ENCODE measurements at places on chromosomes 16 and 17.

GRCh38 chr17:66387392-66387981 is 85.1 kb downstream of the PRKCA start:
- H3K4me1 ChIP-seq = no peaks in the 10 kb centered on the region
- H3K27ac ChIP-seq = no peak overlapping the region
- no peak overlapping the region for H3K4me3 ChIP-seq
- no peak for DNase-seq
- H3K27me3 ChIP-seq = no peaks in the 10 kb centered on the region

- no peaks in the 10 kb centered on the region for H3K4me1 ChIP-seq
- no peak for DNase-seq
- H3K27ac ChIP-seq = no peak overlapping the region
- peaks cover 25% of the 10 kb centered on the region for H3K27me3 ChIP-seq
- H3K4me3 ChIP-seq = no peak overlapping the region
Measured at GRCh38 chr17:30926516-30926915, 4.8 kb downstream of the ADAP2 start.

- H3K36me3 ChIP-seq = no peaks in the 10 kb centered on the region
- H3K27ac ChIP-seq = no peak overlapping the region
- no peaks in the 10 kb centered on the region for H3K4me1 ChIP-seq
- peaks cover 28% of the 10 kb centered on the region for H3K27me3 ChIP-seq
- no peak for DNase-seq
Measured at GRCh38 chr17:63540590-63540989, 9.7 kb upstream of the DCAF7 start.

DNA sequence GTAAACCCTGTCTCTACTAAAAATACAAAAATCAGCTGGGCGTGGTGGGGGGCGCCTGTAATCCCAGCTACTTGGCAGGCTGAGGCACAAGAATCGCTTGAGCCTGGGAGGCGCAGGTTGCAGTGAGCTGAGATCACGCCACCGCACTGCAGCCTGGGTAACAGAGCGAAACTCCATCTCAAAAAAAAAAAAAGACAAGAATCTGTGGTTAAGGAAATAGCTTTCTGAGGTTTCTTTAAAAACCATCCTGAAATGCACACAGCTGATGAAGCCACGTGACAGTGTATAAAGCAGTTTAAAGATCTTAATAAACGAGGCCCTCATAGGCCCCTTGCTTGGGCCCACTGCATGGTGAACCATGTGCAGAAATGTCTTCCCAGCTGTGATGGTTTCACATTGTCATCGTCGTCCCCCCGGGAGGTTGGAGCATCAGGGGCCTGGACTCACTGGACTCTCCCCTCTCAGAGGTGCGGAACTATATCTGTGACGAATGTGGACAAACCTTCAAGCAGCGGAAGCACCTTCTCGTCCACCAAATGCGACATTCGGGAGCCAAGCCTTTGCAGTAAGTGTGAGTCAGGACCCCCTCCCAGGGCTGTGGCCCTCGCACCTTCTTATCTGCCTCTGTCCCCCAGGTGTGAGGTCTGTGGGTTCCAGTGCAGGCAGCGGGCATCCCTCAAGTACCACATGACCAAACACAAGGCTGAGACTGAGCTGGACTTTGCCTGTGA is 16.2 kb downstream of the ZNF276 start:
- H3K4me1 ChIP-seq = no peaks in the 10 kb centered on the region
- H3K4me3 ChIP-seq = no peak overlapping the region
- no peaks in the 10 kb centered on the region for H3K27me3 ChIP-seq
- H3K36me3 ChIP-seq = peaks cover 52% of the 10 kb centered on the region
- H3K27ac ChIP-seq = no peak overlapping the region
- no peak for DNase-seq

- H3K27me3 ChIP-seq = no peaks in the 10 kb centered on the region
- no peak for DNase-seq
- no peaks in the 10 kb centered on the region for H3K36me3 ChIP-seq
- H3K4me3 ChIP-seq = no peak overlapping the region
Measured at GRCh38 chr16:76280421-76281215, 3.4 kb downstream of the CNTNAP4 start.

DNA sequence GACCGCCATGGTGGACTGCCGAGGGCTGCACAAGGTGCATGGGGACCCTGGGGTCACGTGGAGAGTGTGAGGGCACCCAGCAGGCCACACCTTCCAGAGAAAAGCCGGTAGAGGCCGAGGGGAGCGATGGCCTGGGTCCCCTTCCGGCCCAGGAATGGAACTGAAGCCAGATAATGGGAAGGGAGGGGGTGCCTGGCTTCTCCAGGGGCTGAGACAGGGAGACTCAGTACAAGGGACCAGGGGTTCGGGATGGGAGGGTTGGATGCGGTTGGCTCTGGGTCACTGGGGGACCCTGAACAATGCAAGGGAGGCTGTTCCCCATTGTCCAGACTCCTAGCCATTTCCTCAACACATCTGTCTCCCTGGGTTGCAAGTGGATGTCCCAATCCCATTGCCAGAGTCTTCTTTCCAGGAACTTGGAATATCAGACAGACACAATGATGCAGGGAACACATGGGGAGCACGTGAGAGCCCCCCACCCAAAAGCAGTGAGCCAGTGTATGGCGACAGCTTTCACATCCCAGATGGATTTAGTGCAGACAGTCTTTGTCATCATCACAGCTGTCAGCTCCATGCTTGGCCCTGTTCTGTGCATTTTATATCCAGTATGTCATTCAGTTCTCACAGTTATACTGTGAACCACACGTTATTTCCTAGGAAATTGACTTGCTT is 23.6 kb upstream of the DNAI2 start:
- no peaks in the 10 kb centered on the region for H3K4me1 ChIP-seq
- no peak overlapping the region for H3K4me3 ChIP-seq
- H3K27me3 ChIP-seq = peaks cover 2% of the 10 kb centered on the region
- DNase-seq = no peak
- no peak overlapping the region for H3K27ac ChIP-seq

DNA sequence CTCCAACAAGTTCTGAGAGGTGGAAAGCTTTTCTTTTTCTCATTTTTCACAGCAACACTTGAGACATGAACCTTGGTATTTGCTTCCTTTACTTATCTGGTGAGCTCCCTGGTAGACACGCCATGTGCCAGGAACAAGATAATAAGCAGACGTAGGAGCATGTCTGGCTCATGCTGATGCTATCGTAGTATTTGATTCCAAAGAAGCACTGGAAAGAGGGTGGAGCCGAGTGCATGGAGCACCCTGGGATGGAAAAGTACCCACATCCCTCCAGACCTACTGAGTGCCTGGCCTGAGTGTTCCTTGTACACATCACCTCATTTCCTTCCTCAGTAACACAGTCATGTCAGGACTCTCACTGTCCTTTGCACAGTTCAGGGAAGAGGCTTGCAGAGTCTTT is 231.0 kb downstream of the CBLN1 start:
- H3K27me3 ChIP-seq = peaks cover 3% of the 10 kb centered on the region
- no peaks in the 10 kb centered on the region for H3K36me3 ChIP-seq
- H3K4me3 ChIP-seq = no peak overlapping the region
- no peak for DNase-seq

DNA sequence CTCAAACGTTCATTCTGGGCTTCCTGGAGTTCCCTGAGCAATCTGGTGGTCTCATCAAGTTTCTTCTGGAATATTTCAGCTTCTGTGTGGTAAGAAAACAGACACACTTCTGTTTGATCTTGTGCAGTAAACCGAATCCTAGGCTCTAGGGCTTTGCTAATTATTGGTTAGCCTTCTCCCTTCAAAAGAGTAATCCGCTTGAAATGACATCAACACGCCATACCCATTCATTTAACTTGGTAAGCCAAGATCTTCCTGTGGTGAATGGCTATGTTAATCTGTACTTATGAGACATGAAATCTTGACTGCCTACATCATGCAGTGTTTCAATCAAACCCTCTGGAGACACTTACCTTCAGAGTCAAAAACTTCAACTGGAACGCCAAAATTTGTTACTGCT is 48.5 kb downstream of the BRD7 start:
- peaks cover 47% of the 10 kb centered on the region for H3K36me3 ChIP-seq
- H3K27me3 ChIP-seq = no peaks in the 10 kb centered on the region
- H3K4me1 ChIP-seq = no peaks in the 10 kb centered on the region
- no peak overlapping the region for H3K27ac ChIP-seq
- no peak overlapping the region for H3K4me3 ChIP-seq
- DNase-seq = no peak

DNA sequence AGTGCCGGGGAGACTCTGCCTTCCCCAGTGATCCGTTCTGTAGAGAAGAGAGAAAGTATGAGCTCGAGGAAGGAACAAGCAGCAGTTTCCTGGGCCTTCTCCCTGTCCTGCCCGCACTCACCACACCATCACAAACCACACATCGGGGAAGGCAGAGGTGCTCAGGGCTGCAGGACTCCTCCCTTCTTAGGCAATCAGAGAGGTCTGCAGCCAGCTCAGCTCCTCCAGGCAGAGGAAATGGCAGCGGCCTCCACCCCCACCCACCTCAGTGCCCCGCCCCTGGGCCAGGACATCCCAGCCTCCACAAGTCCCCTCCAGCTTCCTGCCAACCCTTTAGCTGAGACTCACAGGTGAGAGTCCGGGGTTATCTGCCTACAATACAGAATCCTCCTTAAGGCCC is 2.0 kb downstream of the ZNF319 start:
- no peaks in the 10 kb centered on the region for H3K27me3 ChIP-seq
- H3K27ac ChIP-seq = peak overlapping the region; percentile 14
- DNase-seq = peak; percentile 38
- H3K36me3 ChIP-seq = peaks cover 23% of the 10 kb centered on the region
- peaks cover 32% of the 10 kb centered on the region for H3K4me1 ChIP-seq

- peak overlapping the region; percentile 93 for H3K27ac ChIP-seq
- peak; percentile 44 for DNase-seq
- peaks cover 18% of the 10 kb centered on the region for H3K4me1 ChIP-seq
- no peak overlapping the region for H3K4me3 ChIP-seq
- peaks cover 7% of the 10 kb centered on the region for H3K36me3 ChIP-seq
Measured at GRCh38 chr17:9677411-9677810, 32.1 kb downstream of the USP43 start.

DNA sequence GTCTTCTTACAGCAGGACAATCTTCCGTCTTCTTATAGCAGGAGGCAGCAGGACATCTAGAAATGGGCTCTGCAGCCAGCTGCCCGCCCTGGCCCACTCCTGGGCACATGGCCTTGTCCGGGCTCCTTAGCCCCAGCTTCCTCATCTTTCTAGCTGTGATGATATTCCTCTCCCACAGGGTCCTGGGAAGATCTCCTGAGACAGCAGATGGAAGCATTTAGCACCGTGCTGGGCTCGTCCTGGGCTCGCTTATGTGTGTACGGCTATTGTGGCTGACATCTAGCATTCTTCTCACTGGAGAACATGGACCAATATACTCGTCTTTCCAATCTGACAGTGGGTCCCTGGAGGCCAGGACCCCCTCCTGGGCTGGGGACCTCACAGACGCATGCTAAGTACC is 48.5 kb downstream of the TIMM22 start:
- no peaks in the 10 kb centered on the region for H3K27me3 ChIP-seq
- no peak for DNase-seq

DNA sequence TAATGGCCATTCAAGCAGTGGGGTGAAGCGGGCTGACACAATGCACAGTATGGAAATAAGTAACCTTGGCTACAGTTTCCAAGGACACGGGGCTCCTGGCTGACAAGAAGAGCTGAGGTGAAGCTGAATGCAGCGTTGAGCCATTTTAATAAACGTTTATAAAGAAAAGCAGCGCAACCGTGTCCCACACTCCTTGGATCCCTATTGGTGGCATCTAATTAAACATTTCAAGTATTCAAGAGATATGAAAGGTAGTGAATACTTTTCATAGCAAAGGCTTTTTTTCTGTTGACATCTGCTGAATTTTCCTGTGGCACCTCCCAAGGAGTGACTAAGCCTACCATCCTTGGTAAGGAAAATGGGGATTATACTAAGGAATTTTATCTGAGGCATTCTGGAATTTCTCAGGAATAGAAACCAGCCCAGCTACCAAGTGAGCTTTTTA is 26.5 kb downstream of the DUSP14 start:
- no peak overlapping the region for H3K4me3 ChIP-seq
- no peak for DNase-seq
- no peak overlapping the region for H3K27ac ChIP-seq
- H3K36me3 ChIP-seq = peaks cover 19% of the 10 kb centered on the region

- H3K36me3 ChIP-seq = no peaks in the 10 kb centered on the region
- DNase-seq = no peak
- H3K27ac ChIP-seq = no peak overlapping the region
- H3K4me1 ChIP-seq = no peaks in the 10 kb centered on the region
- H3K27me3 ChIP-seq = no peaks in the 10 kb centered on the region
Measured at GRCh38 chr16:11374255-11374654, 29.0 kb downstream of the RMI2 start.

DNA sequence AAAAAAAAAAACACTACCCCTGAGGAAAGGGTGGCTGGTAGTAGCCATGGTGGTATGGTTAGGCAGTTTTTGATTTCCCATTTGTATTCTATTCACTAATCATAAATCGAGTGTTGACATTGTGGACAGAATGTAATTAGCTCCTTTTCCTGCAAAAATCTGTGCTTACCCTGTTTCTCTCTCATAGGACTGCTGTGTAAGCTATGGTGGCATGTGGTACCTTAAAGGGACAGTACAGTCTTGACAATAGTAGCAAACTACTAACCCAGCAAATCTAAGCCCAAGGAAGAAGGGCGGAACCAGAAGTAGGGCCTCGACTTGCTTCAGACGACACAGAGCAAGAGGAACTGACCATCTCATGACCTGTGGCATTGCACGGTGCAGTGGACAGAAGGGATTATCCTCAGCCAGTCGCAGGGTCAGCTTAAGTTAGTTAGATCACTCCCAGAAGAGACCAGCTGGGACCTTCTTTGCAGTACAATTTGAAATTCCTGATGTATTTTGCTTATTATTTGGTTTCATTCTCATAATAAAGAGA is 36.3 kb downstream of the POLR3E start:
- no peak for DNase-seq
- no peak overlapping the region for H3K27ac ChIP-seq
- peaks cover 30% of the 10 kb centered on the region for H3K36me3 ChIP-seq
- H3K4me3 ChIP-seq = no peak overlapping the region
- no peaks in the 10 kb centered on the region for H3K4me1 ChIP-seq

GRCh38 chr17:80104321-80104955 is 3.1 kb downstream of the GAA start:
- no peak overlapping the region for H3K4me3 ChIP-seq
- H3K4me1 ChIP-seq = peaks cover 27% of the 10 kb centered on the region
- DNase-seq = no peak
- H3K27me3 ChIP-seq = peaks cover 15% of the 10 kb centered on the region
- no peak overlapping the region for H3K27ac ChIP-seq
- H3K36me3 ChIP-seq = no peaks in the 10 kb centered on the region

GRCh38 chr16:502179-502943 is 25.2 kb upstream of the CAPN15 start:
- H3K4me3 ChIP-seq = no peak overlapping the region
- no peak for DNase-seq
- no peaks in the 10 kb centered on the region for H3K27me3 ChIP-seq
- peaks cover 13% of the 10 kb centered on the region for H3K36me3 ChIP-seq

DNA sequence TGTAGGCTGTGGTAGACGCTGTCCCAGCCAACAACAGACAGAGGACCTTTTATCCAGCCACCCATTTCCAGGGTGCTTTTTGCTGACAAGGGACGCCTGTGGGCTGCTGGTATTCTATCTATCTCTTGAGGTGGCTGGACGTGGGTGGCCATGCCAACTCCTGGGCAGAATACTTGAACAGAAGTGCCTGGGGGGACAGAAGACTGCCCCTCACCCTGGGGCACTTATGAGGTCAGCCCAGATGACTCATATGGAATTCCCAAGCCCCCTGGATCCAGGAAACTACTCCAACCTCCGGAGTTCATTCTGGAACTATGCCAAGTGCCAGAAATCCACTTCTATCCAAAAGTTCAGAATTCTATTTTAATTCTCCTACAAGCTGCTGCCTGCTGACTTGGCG is 61.3 kb downstream of the CDRT4 start:
- H3K27ac ChIP-seq = no peak overlapping the region
- H3K36me3 ChIP-seq = no peaks in the 10 kb centered on the region
- no peak overlapping the region for H3K4me3 ChIP-seq
- DNase-seq = no peak
